SK-N-SH (cell line): ENCODE measurements at places on chromosomes 7 and 10.

GRCh38 chr7:2688409-2689342 lies 674 bp downstream of the AMZ1 start:
- peak; percentile 72 for DNase-seq

- peak; percentile 67 for DNase-seq
Observed at GRCh38 chr7:134669845-134670373, 23.3 kb downstream of the BPGM start.

GRCh38 chr10:122224159-122224558 lies 46.9 kb upstream of the BTBD16 start:
- no peak for DNase-seq

GRCh38 chr10:102411341-102412255 lies 7.0 kb downstream of the PSD start:
- DNase-seq = no peak

GRCh38 chr7:122225874-122226273 lies 78.7 kb downstream of the FEZF1 start:
- DNase-seq = no peak

DNA sequence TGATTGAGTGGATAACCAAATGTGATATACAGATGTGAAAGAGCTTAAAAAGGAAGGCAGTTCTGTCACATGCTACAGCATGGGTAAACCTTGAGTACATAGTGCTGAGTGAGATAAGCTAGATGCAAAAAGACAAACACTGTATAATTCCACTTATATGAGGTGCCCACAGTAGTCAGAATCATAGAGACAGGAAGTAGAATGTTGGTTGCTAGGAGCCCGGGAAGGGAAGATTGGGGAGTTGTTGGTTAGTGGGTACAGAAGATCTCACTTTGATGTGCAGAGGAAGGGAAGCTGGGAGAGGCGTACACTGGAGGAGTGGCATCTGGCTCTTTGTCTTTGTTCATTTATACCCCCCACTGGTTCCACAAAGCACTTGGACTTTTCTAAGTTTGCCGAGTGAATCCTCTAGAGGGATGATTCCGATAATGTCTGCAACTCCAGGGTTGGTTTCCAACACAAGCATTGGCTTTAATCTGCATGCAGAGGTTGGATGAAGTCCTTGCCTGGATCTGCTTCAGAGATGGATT lies 39.5 kb downstream of the TSPAN14 start:
- DNase-seq = no peak

- no peak for DNase-seq
Observed at GRCh38 chr7:36644625-36645422, 79.5 kb downstream of the AOAH start.

DNA sequence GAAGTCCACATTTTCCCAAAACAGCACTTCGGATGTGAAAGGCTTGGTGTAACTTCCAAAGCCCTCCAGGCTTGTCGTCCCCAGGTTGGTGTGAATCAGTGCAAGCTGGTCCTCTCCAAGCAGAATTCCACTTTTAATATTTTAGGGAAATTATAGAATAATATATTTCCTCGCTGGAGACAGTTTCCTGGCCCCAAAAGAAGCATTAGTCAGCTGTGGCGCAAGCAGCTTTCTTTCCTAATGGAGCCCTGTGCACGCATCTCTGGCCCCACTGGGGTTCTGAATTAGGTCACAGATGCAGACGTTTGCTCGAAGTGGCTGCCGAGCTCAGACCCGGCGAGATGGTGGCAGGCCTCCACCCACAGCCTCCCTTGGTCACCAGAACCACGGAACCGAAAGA lies 33.3 kb upstream of the MNX1 start:
- DNase-seq = no peak

DNA sequence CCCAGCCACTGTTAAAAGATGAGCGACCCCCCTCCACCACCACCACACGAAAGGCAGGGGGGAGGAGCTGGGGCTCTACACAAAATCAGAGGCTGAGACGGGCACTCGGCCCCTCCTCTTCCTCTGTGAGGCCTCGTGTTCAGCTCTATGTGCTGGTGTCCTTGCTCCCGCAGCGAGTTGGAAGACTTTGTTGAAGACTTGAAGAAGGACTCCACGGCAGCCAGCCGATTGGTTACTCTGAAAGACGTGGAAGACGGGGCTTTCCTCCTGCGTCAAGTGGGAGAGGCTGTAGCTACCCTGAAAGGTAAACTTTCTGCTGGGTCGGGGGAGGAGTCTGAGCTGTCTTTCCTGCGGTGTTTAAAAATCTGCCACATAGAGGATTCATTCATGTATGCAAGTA lies 203.7 kb downstream of the ARHGAP21 start:
- DNase-seq = no peak

GRCh38 chr7:37112876-37113275 lies 335.8 kb downstream of the ELMO1 start:
- DNase-seq = no peak

GRCh38 chr7:96016056-96016586 lies 243.8 kb downstream of the DYNC1I1 start:
- no peak for DNase-seq

DNA sequence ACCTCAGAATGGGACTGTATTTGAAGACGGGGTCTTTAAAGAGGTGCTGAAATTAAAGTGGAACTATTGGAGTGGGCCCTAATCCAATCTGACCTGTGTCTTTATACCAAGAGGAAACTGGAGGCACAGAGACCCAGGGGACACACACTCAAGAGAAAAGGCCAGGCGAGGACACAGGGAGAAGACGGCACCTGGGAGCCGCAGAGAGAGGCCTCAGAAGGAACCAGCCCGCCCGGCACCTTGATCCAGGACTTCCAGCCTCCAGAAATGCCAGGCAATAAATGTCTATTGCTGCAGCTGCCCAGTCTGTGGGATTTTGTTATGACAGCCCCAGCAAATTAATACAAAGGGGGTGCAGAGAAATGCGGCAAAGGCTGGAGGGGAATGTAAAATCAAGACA lies 10.5 kb downstream of the CARD11 start:
- DNase-seq = no peak

- DNase-seq = no peak
Observed at GRCh38 chr7:112510001-112510742, 29.4 kb downstream of the LSMEM1 start.

GRCh38 chr7:129454249-129454551 lies 20.0 kb downstream of the STRIP2 start:
- no peak for DNase-seq

- DNase-seq = no peak
Observed at GRCh38 chr10:101089520-101090299, 27.9 kb downstream of the KAZALD1 start.

GRCh38 chr7:16774294-16774693 lies 20.7 kb downstream of the TSPAN13 start:
- no peak for DNase-seq

- no peak for DNase-seq
Observed at GRCh38 chr10:91980319-91980718, 56.7 kb downstream of the BTAF1 start.

GRCh38 chr7:158541346-158542010 lies 46.1 kb downstream of the PTPRN2 start:
- no peak for DNase-seq

GRCh38 chr10:681670-682318 lies 7.7 kb downstream of the DIP2C start:
- DNase-seq = no peak

GRCh38 chr10:32308027-32308603 lies 38.8 kb downstream of the EPC1 start:
- no peak for DNase-seq

GRCh38 chr10:33893506-33893905 lies 559.0 kb upstream of the NRP1 start:
- no peak for DNase-seq

DNA sequence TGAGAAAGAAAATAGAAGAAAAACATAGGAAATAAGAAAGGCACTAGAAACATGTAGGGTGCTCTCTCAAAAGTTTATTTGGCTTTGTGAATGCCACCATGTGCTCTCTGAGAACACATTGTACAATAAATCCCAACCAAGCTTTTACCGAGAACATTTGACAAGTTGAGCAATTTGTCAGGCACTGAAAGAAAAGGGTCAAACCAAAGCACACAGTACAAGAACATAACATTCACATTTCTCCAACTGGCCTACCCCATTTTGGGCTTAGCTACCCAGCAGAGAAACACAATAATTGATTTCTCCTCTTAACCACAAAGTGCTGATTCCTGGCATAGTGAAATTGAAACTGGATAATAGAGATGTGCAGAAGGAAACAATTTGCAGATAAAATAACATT lies 69.2 kb upstream of the SLC39A12 start:
- no peak for DNase-seq

DNA sequence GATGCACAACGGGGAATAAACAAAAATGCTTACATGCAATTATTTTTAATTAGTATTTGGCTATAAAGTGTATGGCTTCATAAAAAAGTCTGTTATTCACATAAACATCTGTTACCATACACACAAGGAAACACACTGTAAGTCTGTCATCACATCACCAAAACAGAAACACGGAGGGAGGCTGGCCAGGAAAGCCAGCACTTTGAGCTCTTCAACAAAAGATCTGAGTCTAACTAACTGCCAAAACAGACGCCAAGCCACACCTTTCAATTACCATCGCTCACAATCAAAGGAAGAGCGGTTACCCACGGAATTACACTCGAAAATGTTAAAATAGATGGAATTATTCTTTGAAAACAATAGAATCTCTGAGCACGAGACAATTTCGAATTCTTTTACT lies 49.2 kb upstream of the MGMT start:
- no peak for DNase-seq

GRCh38 chr10:7436490-7437100 lies 25.8 kb upstream of the SFMBT2 start:
- DNase-seq = no peak

- DNase-seq = no peak
Observed at GRCh38 chr7:118169146-118169545, 14.8 kb upstream of the LSM8 start.
